AG09319 (cell line): ENCODE measurements at places on chromosomes 3 and 15.

DNA sequence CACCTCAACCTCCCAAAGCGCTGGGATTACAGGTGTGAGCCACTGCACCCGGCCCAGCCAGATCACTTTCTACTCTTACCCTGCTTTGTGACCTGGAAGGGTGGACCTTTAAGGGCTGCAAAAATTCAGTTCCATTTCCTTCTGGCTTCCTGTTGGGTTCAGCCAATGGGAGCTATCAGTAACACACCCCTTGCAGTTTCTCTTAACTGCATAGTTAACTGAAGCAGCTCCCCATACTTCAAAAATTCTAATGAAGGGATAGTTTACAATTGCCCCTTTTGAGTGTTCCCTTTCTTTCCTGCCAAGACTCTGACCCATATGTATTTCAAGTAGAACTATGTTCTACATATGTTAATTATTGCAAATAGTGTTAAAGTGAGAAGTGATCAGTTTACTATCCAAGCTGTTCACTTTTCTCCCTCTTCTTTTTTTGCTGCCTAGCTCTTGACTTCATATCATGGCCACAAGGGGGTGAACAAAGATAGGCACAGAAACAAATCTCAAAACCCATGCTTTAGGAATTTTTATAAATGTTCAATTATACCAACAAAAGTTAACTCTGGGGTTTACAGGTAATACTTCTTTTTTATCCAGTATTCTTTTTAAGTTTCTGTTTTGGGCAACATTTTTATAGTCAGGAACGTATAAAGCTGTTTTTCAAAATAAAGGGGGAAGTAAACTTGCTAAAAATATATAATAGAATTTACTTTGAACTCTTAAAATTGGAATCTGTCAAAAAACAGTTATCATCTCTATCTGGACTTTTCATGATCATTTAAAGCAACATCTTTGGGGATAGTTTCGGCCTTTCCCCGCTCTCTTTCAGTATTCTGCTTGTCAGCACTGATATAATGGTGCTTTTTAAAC is 8.1 kb downstream of the PGBD4 start:
- no peak for DNase-seq

DNA sequence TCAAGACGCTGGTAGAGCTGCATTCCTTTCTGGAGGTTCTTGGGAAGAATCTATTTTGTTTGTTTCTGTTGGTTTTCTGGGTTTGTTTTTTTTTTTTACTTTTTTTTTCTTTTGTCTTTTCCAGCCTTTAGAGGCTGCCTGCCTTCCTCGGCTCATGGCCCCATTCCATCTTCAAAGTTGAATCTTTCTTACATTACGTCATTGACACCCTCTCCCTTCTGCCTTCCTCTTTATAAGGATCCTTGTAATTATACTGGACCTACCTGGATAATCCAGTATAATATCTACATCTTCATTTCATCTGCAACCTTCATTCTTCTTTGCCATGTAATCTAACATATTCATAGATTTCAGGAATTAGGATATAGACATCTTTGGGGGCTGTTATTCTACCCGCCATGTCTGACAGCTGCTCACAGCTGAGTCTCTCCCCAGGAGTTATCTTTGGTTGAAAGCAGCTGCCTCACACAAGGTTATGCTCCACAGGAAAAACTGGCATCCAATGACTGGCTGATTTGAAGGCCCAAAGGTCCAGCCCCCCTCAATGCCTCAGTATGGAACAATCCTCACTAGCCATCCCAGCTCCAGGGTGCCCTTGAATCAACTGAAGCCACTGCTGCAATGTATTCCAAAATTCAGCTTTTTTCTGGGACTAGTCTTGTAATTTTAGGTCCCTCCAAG is 38.4 kb upstream of the THBS1 start:
- DNase-seq, result no peak

- no peak for DNase-seq
Observed at GRCh38 chr3:45793482-45794176, 2.7 kb downstream of the SLC6A20 start.

DNA sequence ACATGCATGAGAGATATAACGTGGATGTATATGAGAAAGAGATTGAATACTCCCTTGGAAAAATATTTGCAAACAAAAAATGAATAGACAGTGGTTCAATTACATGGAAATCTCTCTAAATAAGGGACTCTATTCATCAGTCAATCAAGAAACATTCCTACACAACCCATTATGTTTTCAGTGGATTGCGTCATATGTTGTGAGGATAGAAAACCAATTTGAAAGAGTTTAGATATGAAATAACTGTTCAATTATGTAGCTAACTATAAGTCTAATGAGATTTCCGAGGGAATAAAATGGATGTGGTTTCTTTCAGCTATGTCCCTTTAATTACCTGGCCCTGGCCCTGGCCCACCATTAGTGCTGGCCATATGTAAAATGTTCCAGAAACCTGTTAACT is 86.7 kb upstream of the TMCO5A start:
- no peak for DNase-seq

GRCh38 chr3:144053121-144053520 is 81.5 kb downstream of the DIPK2A start:
- DNase-seq, result peak; percentile 29

- no peak for DNase-seq
Observed at GRCh38 chr3:101823525-101823924, 25.8 kb upstream of the NFKBIZ start.

- DNase-seq, result no peak
Observed at GRCh38 chr15:76071806-76072205, 12.0 kb downstream of the TMEM266 start.

GRCh38 chr3:194673761-194674160 is 1.8 kb upstream of the LSG1 start:
- DNase-seq, result no peak

DNA sequence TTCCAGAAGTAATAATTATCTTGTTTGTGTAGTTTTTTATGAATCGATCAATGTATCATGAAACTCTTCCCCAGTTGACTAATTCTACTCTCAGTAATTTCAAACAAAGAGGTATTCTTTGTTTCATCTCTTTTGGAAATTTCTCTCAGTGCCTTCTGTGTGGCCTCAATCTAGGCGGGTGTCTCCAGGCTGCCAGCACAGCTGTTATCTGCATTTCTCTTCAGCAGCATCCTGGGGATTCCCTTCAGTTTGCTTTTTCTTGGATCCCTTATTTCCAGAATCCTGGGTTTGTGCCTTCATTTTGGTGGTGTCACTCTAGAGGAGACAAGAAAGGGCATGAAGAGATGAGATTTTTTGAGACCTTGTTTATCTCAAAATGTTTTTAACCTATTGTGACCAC is 22.7 kb downstream of the NIPA2 start:
- no peak for DNase-seq

GRCh38 chr15:31267161-31268107 is 59.2 kb upstream of the KLF13 start:
- no peak for DNase-seq

GRCh38 chr3:70400194-70400593 is 87.8 kb upstream of the MDFIC2 start:
- no peak for DNase-seq

- no peak for DNase-seq
Observed at GRCh38 chr3:110414855-110415254, 656.8 kb upstream of the NECTIN3 start.

- no peak for DNase-seq
Observed at GRCh38 chr3:153026026-153026425, 136.0 kb upstream of the RAP2B start.

DNA sequence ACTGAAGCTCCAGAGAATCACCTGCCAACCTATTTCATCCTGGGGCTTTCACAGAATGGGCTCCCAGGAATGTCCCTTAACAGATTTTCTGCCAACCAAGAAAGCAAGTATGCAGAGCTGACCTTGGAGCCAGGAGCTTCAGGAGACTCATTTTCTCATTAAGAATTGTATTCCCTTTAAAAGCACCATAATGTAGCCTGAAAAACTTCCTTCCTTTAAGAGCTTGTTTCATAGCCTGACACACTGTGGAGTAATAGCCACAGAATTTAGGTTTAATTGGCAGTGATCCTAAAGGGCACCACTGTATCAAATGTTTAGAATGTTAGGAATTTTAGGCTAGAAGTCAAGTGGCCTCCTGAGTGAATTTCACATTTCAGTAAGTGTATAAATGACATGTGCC is 309.8 kb downstream of the GBE1 start:
- DNase-seq, result no peak

DNA sequence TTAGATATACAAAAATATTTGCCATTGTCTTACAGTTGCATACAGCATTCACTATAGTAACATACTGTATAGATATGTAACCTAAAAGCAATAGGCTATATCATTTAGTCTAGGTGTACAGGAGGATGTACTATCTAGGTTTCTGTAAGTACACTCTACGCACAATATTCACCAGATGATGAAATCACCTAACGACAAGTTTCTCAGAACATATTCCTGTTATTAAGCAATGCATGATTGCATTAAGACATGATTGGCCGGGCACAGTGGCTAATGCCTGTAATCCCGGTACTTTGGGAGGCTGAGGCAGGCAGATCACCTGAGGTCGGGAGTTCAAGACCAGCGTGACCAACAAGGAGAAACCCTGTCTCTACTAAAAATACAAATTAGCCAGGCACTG is 14.5 kb upstream of the PRKCI start:
- no peak for DNase-seq

- no peak for DNase-seq
Observed at GRCh38 chr3:5019411-5020241, 40.4 kb downstream of the BHLHE40 start.

DNA sequence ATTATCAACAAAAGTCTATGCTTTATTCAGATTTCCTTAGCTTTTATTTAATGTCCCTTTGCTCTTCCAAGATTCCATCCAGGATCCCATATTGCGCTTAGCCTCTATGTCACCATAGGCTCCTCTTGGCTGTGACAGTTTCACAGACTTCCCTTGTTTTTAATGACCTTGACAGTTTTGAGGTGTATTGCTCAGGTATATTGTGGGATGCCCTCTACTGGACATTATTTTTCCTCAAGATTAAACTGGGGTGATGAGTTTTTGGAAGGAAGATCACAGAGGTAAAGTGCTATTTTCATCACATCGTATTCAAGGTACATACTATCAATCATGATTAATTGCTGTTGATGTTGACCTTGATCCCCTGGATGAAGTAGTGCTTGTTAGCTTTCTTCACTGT is 99.1 kb upstream of the SMAD3 start:
- DNase-seq, result no peak

DNA sequence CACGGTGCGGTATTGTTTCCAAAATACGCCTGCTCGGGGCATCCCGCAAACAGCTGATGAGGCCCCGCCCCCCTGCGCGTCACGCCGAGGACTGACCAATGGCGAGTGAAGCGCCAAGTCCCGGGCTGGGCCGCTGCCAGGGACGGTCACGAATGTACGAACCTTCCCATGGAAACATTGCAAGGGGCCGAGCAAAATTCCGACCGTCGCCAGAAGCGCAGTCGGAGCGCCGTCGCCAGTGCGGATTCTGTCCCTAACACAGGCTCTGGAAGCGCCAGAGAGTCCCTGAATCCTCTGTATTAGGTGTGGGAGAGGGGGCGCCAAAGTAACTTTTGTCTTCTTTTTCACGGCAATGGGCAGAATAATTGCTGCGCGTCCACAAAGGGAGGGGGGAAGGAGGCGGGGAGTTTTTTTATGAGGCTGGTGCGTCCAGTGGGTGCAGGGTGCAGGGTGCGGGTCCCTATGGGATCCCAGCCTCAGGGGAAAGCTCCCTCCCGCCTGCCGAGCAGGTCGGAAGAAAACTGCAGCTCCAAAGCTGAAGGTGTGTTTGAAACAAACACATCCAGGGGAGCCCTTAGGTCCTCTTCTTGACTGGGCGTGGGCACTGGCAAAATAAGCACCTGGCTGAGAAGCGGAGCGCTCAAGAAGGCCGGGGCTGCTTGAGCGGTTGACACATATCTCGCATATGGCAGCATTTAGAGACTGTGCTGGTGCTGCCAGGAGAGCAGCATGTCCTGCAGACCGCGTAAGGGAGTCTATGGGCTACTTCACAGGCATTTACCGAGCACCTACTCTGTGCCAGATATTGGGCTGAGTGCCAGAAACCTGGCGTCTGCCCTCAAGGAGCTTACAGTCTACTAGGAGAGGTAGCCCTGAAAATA is at the start of gene BMF:
BMF (minus strand) TSS at position 25 of the 881 bp plus-strand sequence. CDS start 2,793 bp downstream, outside the sequence.
- peak; percentile 99 for DNase-seq
